ENCODE measurements at places on chromosomes 11 and 22.

GRCh38 chr11:112013497-112014164 is 11.6 kb upstream of the DLAT start:
- no peak for DNase-seq

- no peak for DNase-seq
These were observed 22.5 kb downstream of the COMMD9 start for GRCh38 chr11:36266767-36267166.

DNA sequence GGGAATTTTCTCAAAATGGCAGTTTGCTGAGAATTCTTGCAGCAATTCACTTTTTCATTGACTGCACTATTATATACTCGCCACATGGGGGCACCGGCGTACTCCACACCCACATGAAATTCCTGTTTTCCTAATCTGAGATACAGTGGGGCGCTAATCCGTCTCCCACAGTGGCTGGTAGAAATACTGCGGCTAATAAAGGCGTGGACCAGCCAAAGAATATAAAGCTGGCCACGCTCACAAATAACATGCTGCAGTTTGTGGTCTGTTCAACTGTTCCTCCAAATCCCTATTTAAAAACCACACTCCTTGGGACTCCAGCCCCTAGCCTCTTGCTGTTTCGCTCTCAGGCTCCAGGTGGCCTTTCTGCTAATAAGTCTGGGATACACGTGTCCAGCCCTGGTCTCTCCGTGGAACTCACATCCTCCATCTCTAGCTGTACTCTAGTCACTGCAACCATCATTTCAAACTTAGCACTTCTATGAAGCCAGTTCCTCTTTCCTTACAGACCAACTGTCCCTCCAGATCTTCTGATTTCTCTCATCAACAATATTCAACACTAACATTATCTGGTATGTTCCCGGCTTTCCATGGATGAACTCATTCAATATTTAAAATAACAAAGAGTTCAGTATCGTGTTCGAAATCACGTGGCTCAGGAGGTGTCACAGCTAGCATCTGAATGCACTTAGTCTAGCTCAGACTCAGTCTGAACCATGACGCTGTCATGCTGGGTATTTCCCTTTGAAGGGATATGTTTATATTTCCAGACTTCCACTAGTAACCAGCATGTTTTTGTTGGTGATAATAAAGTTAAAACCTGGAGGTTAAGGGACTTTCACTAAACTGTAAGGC is 22.0 kb downstream of the TBRG1 start:
- peak; percentile 90 for DNase-seq

DNA sequence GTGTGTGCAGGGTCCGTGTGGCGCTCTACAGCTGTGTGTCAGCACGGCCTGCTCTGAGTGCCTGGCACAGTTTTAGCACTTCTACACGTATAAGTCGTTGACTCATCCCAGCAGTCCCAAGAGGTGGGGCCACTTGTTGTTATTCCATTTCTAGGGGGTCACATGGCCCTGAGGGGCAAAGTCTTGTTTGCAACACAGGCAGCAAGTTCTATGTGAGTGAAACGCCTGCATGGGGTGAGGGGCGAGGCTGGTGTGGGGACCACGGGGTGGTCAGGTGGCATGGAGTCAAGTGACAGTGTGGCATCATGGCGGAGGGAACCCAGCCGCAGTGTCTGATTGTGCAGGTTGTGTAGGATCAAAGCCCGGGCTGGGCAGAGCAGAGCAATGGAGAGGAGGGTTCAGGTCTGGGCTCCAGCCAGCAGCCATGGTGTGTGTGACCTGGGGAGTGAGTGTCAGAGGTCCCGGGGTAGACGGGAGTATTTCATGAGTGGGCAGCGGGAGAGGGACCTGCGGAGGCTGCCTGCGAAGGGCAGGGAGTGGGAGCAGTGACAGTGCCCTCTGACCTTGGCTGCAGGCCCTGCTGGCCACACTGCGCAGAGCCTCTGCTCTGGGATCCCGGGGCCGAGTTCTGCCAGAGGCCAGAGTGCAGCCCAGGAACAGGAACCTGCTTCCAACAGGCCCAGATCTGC is 27.9 kb downstream of the SHANK3 start:
- DNase-seq: no peak

- DNase-seq: no peak
These were observed 1674.3 kb upstream of the RAG2 start for GRCh38 chr11:38272376-38272775.

GRCh38 chr11:2174361-2174760 is 2.7 kb upstream of the TH start:
- no peak for DNase-seq

DNA sequence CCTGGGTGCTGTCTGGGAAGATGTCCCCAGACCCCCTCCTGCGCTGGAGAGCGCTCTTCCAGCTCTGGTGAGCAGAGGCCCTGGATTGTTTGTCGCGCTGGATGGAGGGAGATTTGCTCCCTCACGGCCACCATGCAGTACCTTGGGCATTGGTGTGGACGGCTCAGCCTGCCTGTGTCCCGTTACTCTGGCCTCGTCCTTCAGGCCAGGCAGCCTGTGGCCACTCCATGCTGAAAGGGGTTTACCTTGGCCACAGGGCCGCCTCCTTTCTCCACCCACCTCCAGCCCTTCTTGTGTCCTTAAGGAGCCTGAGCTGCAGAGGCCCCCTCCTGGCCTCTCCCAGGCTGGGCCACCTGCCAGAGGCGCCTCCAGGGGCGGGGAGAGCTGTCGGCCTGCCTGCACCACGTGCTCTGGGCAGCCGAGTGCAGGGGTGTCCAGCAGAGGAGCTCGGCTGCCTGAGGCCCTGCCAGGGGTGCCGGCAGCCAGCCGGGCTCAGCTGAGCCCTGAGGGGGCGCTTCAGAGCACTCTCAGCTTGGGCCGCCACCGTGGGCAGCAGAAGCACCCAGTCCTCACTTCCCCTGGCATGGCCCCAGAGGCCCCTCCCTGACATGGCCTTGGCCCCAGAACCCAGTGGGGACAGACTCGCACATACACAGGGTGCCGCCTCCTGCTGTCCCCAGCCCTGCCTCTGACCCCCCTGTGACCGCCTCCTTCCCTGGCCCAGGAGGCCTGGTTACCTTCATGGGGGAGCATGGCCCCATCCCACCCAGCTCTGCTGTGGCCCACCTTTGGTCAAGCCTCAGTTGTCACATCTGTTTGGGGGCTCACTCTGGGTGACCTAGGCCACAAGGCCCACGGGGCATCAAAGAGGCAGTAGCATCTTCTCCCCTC is 3.4 kb downstream of the CCND1 start:
- peak; percentile 96 for DNase-seq

DNA sequence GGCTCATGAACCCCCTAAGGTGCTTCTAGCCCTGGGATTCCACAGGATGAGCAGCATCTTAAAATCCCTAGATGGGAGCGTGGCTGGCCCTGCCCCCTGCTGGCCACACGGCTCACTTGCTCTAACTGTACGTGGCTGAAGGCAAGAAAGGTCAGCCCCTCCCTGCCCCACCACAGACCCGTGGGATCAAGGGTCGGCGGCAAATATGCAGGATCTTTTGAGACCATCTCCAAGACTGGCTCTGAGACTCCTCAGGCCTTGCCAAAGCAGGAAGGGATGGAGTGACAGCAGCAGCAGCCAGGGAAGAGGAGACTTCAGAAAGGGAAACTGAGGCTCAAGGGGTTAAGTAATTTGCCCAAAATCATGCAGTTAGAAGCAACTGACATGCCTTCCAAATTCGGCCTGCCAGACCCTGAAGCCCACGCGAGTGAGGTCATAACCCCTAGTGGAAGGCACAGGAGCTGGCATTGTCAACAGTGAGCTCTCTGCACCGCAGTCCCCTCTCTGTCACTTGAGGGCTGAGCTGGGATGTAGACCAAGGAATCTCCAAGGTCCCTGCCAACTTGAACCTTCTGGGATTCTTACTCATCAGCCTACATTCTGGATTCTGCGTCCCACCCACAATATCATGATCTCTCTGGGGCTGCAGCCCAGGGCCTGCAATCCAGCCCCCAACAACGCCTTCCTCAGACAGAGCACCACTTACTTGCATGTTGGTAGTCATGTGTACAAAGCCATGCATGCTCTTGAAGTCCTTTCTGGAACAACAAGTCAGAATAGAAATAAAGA is 31.4 kb downstream of the CREB3L1 start:
- peak; percentile 68 for DNase-seq

DNA sequence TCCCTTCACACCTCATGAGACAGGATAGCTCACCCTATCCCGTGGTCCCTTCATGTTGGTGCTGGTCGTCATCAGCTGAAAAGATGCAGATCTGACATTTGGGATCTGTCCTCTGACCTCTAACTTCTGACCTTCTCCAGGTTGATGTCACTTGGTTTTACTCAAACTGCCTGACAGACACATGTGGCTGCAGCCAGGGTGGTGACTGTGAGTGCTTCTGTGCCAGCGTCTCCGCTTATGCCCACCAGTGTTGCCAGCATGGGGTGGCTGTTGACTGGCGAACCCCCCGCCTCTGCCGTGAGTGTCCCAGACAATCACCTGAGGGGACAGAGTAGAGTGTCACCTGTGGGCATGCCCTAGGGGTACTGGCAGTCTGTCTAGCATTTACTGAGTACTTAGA is 49.7 kb downstream of the OTOG start:
- DNase-seq: no peak

- DNase-seq: peak; percentile 15
These were observed 52.8 kb upstream of the CCDC188 start for GRCh38 chr22:20203552-20204201.

DNA sequence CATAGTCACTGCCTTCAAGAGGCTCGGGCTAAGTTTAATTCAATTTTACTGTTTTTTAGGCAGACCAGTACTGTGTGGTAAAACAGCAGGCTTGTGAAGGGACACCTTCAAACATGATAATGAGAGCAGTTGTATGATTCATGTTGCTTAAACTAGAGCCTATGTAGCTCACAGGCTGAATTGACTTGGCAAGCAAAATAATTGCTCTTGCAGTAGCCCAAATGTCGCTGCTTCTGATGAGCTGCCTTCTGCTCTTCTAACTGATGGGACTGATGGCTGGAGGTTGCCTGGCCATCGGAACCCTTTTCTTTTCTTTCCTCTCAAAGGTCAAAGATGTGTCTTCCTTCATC is 137.6 kb downstream of the MAML2 start:
- DNase-seq: no peak

- DNase-seq: no peak
These were observed 2.1 kb downstream of the LGALS12 start for GRCh38 chr11:63508009-63508408.

GRCh38 chr11:2390725-2391151 is 9.8 kb upstream of the TSSC4 start:
- DNase-seq: peak; percentile 79

DNA sequence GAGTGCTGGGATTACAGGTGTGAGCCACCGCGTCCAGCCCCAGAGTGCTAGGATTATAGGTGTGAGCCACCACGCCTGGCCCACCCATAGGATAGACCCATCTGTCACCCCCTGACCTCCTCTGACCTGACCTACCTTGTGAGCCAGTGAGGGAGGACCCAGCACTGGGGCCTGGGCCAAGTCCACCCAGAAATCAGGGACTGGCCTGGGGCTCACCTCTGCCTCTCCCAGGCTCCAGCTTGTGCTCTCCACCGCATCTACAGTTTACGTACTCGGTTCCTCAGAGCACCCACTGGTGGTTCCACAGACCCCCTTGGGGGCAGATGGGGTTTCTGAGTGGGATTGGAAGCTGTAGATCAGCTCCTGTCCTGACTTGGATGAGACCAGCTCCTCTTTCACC is 6.4 kb downstream of the SLC29A2 start:
- DNase-seq: no peak

GRCh38 chr11:82176945-82177344 is 556.7 kb downstream of the FAM181B start:
- no peak for DNase-seq

GRCh38 chr11:2526808-2527381 is 82.1 kb downstream of the KCNQ1 start:
- no peak for DNase-seq

DNA sequence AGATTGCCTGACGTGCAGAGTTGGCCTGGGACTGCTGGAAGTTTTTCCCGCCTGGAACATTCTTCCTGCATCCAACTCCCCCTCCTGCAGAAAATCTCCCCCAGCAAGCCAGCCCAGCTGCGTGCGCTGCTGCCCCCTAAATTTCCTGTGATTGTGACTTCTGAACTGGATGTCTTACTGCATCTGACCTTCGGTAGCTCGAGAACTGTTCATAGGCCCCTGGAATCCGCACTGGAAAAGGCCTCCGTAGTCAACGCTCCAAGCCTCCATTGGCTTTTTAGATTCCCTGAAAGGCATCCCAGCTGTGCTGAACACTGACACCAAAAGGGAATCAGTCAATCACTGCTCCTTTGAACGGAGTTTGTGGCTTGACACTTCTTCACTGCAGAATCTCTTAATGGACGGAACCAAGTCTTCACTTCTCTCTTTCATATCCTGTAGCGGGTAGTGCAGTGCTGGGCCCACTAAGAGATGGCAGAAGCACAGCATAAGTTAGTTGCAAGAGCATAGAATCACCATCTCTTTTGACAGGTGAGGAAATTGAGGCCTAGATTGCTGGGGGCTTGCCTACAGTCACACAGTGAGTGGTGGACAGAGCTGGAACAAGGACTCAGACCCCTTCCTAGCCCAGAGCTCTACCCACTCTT is 14.2 kb upstream of the RASD2 start:
- no peak for DNase-seq

DNA sequence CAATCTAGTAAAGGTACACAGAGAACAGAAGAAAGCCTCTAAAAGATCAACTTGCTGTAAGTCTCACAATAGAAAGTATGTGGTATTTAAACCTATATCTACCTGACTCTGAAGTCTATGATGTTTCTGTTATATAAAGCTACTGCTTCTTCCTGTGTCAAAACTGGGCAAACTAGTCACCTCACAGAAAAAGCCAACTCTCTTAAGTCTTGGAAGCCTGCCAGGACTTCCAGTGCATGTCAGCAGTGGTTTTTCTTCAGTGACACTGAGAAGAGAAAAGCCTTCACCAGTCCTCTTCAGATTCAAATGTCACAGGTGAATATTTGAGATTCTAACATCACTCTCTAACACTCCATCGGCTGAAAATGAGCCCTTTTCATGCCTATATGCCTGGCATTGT is 808.0 kb downstream of the DLG2 start:
- DNase-seq: peak; percentile 7

- no peak for DNase-seq
These were observed 39.6 kb downstream of the UBASH3B start for GRCh38 chr11:122695076-122695615.

DNA sequence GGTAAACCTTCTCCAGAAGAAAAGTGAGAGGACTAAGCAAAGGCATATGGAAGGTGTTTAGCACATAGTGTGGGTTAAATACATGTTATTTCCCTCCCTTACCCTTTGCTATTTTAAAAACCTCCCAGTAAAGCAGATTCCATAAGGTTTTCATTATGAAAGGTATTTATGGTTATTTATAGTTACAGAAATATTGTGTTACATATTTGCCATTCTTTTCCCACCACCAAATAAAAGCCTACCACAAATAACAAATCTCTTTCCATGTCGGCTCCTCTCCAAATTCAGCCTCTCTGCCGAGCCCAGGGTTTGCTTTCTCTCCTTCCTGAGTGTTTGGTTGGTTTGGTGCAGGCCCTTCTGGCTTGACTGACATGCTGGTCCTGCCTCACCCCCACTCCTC is 64.4 kb downstream of the INSC start:
- peak; percentile 35 for DNase-seq

GRCh38 chr11:75263944-75264349 is 23.4 kb downstream of the TPBGL start:
- no peak for DNase-seq

- DNase-seq: no peak
These were observed 69.5 kb downstream of the SLC1A2 start for GRCh38 chr11:35349897-35350296.

- DNase-seq: no peak
These were observed 417.0 kb upstream of the NARS2 start for GRCh38 chr11:78991681-78992080.

GRCh38 chr11:125287491-125288210 is 123.1 kb downstream of the PKNOX2 start:
- peak; percentile 41 for DNase-seq

GRCh38 chr22:30635273-30636225 is at the start of gene SLC35E4:
Gene SLC35E4 (plus strand): TSS chr22:30635781. CDS start chr22:30636451, 670 bp downstream.
- DNase-seq: peak; percentile 92

- no peak for DNase-seq
These were observed 375.4 kb downstream of the DDX10 start for GRCh38 chr11:109040303-109040702.

Data from astrocyte of the spinal cord (primary cell).